ENCODE measurements at places on chromosomes 4 and X.

DNA sequence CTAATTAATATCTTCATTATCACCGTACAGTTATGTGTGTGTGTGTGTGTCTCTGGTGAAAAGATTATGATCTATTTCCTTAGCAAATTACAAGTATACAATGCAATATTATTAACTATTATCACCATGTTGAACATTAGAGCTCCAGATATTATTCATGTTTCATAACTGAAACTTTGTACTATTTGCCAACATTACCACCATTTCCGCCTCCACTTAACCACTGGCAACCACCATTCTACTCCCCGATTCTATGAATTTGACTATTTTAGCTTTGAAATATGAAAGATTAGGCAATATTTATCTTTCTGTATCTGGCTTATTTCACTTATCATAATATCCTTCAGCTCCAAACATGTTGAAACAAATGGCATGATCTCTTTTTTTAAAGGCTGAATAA lies 717.9 kb downstream of the ARAP2 start:
- no peak for DNase-seq

DNA sequence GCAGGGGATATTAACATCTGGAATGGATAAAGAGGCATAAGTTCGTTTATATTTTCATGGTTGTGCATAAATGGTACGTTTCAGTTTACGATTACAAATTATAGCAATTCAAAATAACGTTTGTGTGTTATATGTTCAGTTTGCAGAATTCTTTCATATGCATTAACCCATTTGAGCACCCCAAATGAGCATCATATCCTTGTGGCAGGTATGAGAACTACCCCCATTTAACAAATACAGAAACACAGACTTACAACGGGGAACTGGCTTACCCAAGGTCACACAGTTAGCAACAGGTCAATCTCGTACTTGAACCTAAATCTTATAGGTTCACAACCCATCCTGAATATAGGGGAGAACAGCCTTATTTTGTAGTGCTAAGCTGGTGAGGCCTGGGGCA lies 33.1 kb downstream of the EDNRA start:
- no peak for DNase-seq

DNA sequence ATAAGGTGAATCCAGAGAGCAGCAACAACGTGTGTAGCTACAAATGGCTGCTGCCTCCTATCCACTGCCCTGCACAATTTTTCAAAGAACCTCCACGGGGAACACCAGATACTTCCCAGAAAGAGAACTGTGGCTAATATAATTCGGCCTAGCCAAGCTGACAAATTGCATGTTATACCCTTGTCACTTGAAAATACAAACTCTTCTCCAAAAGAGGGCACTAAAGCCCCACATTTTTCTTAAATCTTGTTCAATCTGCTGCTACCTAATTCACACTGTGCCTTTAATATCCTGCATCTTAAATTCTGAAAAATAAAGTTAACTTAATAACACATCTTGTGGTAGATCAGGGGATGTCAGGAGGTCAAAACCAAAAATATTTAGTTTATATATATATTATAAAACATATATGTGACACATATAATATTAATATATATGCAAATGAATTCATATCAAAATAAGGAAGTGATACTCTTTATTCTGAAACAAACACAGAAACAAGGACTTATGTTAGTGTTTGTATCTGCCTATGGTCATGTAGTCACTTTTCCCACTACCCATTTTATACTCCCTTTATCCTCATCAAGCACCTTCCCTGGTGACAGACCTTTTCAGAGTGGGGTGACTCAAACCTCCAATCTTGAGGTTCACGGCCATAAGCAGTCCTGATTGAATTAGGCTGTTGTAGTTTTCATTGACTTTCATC lies 24.1 kb downstream of the CT45A1 start:
- no peak for DNase-seq

DNA sequence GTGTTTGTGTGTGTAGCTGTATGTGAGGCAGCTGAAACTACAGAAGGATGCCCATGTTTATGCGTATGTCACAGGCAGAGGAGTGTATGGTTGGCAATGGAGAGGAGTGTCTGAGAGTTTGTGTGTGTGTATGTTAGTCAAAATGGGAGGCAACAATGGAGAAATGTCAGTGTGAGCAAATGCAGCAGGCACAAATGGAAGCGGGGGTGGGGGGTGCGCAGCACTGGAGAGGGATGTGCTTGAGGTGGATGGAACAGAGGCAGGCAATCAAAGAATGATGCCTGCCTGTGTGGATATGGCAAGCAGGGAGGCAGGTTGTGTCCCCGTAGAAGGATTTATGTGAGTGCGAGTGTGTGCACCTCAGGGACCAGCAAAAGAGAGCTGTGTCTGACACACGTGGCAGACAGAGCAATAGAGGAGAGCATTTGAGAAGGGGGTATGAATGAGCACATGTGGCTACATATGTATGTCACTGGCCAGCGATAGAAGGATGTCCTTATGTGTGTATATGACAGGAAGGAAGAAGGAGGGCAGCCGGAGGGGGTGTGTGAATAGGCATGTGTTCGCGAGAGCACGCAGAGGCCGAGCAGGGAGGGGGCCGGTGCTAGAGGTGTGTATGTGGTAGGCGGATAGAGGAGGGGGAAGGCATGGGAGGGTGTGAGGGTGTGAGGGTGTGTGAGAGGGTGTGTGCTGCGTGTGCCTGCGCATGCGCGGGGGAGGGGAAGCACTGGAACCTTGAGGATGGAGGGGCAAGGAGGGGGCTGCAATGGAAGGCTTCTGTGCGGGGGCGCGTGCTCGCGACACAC lies 1.1 kb downstream of the PJA1 start:
- DNase-seq, result peak; percentile 67

GRCh38 chr4:14249226-14249625 lies 621.7 kb upstream of the BOD1L1 start:
- DNase-seq, result no peak

DNA sequence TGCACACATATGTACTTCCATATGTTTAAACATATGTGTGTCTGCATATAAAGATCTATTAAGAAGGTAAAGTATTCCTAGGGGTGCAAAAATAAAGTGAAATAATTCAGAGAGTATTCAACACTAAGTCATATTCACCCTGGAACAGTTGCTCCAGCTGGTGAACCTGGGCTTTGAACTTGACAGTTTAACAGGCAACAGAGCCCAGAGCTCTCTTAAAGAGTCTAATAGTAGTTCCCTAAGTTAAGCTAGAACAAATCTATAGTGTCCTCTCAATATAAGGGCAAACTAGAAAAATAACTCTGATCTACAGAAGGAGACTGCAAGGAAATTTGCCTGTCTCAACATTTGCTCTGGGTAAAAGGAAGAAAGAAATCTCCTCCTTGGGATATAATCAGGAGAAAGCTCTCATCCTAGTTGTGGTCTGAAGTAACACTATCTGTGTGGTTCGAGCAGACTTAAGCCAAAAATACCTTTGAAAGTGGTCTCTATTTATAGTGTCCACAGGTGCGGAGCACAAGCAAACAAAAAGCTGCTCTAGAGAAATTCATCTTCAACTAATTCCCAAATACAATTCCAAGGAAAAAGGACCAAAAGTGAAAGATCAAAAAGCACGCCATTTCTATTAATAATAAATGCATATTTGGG lies 29.9 kb downstream of the VEGFC start:
- no peak for DNase-seq

DNA sequence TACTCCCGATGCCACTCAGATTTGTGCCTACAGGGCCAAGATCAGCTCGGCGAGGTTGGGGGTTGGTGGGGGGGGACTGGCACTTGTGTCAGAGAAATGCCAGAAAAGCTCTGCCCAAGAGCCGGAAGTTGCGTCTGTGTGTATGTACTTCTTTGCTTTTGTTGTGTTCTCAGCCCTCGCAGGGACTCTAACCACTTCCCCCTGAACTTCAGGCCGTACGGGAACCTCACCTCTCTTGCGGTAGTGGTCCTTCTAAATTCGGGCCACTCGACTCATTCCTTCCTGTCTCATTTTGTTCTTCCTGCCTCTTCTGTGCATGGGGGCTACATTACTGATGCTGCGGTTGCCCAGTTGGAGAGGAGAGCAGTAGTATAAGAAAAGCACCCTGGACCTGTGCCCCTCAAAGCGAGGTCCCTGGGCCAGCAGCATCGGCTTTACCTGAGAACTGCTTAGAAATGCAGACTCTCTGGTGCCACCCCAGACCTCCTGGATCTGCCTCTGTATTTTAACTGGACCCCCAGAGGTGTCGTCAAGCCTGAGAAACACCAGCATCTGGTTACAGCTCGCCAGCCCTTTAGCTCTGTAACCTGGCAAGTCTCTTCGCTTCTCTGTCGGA lies 146.3 kb upstream of the RPS6KA3 start:
- peak; percentile 16 for DNase-seq

DNA sequence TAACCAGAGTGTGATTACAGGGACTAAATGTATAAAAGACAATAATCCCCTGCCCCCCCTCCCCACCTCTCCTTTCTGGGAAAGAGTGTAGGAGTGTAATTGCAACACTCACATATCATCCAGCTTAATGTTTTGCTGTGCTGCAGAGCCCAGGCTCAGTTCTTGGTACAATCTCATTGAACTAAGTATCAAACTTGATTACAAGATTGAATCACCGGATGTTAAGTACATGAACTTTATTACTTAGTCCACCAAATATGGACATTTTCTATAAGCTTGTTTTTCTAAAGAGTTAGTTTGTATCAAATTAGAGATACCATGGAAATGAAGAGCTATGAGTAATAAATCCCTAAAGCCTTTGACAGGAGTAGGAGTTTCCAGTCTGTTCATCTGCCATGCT lies 559.1 kb downstream of the ZNF674 start:
- no peak for DNase-seq

DNA sequence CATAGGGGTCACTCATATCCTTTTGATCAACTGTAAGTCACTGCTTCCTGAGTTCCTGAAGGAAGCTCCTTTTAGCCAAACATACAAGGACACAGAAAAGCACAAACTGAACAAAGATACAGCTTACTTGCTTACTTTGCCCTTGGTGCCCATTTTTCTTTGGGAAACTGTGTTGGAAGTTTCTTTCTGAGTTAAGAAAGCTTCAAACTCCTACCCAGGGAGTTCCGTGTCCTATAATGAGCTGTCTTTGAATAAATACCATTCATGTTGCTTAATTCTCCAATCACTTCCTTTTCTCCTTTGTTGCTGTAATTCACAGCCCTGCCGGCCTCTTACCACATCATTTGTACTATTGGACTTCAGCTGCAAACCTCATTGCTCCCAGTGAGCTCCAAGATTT lies at the start of gene ADH4:
ADH4 (minus strand) TSS at position 228 of the 400 bp plus-strand sequence; CDS start at position 153, 75 bp downstream.
- no peak for DNase-seq

DNA sequence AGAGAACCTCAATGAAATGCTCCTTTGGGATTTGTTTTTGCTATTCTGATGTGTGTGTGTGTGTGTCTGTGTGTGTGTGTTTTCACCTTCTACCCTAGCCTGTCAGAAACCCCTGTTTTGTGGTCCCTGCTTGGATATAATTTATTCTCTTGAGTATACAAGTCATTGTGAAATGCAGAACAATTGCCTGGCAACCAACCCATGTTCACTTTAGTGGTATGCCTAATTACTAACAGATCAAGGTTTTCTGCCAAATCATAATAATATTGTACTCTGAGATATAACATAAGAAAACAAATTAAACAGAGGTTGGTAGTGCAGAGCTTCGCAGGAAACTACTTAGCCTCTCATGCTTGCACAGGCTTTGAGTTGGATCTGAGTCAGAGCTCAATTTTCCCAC lies 7.0 kb upstream of the TET2 start:
- no peak for DNase-seq

DNA sequence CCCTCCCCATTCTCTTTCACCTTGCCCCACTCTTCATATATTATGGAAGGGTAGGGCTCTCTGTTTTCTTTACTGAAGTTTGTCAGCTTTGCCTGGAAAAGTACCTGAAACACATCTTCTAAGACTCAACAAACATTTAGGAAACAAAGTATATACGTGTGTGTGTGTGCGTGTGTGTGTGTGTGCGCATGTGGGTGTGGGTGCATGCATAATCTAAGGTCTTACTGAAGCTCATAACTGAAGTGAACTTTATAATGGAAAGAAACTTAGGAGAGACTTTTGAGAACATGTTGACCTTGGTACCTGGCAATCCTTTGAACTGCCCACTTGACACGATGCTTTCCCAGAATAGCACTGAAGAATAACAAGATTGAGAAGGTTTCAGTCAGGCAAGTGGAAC lies 986.3 kb upstream of the GRID2 start:
- DNase-seq, result no peak

GRCh38 chrX:104325213-104325585 lies 70.5 kb upstream of the ESX1 start:
- DNase-seq, result no peak

- no peak for DNase-seq
Measured at GRCh38 chr4:147299205-147299604, 181.7 kb upstream of the EDNRA start.

DNA sequence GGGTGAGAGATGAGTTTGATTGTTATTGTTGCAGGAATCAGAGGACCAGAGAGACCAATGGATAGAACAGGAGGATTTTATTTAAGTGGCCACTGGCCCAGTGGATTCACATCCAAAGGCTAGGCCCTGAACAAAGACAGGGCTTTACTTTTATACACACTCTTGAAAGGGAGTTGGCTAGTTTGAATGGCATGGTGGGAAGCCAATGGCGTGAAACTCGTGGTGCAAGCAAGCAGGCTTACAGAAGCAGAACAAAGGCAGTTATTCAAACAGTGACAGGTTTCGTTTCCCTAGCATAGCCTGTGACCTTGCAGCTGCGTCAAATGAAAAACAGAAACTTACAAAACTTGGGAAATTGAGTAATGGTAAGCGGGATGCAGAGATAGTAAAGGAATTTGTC lies 110.2 kb upstream of the PRDX4 start:
- DNase-seq, result no peak

GRCh38 chr4:37631551-37631950 lies 54.6 kb downstream of the RELL1 start:
- DNase-seq, result no peak

DNA sequence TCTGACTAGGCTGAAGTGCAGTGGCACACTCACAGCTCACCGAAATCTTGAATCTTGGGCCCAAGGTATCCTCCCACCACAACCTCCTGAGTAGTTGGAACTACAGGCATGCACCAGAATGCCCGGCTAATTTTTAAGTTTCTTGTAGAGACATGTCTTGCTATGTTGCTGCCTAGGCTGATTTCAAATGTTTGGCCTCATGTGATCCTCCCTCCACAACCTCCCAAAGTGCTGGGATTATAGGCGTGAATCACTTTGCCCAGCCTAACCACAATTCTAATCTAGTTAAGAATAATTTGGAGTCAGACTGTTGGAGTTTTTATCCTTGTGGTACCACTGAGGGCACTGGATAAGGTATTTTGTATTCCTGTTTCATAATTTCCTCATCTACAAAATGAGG lies 317.5 kb upstream of the AGA start:
- no peak for DNase-seq

DNA sequence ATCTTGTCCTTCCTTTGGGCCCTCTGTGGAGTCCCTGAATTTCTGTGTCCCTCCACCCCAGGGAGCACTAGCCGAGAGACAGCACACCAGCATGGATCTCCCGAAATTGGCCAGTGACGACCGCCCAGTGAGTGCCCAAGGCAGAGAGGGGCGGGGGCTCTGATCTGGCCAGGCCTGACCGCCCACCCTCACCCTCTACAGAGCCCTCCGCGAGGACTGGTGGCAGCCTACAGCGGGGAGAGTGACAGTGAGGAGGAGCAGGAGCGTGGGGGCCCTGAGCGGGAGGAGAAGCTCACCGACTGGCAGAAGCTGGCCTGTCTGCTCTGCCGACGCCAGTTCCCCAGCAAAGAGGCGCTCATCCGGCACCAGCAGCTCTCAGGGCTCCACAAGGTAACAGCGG lies 8.4 kb upstream of the UBA1 start:
- no peak for DNase-seq
